EL (cell line): ENCODE measurements at places on chromosomes 6 and 20.

DNA sequence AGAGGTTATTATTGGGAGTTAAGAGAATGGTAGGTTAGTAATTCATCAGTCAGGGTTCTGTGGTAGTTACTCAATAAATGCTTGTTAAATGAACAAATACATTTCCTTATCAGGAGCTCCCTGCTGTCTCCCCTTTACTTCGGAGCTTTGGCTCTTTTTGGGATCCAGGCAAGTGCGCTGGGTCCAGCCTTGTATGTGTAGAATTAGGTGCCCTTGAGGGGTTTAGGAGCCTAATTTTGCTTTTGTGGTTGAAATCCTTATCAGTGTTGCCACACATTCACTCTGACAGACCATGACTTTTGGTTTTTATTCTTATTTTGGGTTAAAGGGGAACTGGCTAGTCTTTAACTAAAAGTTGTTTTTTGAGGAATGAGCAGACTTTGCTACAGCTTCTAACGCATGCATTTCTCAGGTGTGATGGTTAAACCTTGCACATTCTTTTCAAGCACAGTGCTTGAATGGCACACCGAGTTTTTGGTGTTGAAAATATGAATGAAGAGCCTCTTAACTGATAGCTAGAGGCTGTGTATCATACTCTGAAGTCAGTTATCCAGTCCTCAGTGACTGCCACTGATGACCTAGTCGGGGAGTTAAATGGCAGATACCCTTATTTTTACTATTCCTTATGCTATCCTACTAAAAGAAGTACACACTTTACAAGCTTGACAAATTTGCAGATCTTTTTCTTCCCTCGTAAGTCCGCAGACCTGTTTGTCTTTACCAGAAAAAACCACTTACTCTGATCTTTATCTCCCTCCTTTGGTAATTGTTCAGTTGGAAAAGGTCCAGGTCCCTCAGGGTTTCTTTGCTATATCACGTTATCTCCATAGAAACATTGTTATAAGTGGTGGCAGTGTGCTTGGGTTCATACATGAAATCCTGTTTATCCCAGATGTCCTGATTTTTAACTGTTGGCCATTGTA, 50.7 kb upstream of the PLCG1 start:
- no peak for DNase-seq

DNA sequence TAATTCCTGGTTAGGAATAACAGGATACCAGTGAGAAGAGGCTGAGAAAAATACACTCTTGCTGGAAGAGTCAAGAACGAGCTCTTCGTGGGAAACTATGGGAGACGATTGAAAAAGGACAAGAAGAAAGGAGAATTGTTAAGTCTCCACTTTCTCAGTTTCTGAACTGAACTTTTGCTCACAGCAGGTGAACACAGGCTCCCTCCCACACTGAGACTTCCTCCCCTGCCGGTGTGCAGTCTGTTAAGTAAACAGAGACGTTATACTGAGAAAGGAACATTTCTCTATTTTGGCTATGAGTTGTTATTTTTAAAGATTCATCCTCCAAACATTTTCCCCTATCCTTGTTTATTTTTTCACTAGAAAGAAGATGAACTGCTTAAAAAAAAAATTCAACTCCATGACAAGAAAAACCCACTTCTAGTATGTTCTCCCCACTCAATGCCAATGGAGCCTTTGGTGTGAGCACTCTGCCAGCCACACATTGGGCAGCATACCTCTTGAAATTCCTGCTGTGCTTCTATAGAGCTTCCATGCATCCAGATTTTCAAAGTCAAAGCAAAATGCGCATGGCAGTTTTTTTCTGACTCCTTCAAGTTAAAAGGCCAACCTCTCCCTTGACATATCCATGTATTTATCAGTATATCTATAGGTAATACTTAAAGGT, 250.5 kb downstream of the ESR1 start:
- no peak for DNase-seq

- no peak for DNase-seq
Observed at GRCh38 chr6:12336121-12336971, 46.2 kb downstream of the EDN1 start.

DNA sequence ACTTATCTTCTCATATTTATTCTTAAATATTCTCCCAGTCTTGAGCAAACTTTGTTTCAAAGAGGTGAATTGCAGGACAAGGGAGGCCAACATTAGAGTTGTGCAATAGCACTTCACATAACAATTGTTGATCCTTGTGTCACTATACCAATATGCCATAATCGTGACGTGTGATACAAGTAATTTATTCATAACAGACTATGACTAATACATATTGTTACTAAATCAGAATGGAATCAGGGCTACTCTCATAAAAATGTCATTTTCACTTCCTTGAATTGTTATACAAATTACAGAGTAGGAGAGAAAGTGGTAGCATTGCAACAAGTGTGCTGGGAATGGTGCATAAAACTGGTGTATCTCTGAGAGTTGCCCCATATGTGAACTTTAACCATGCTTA, 37.2 kb upstream of the PLCB1 start:
- DNase-seq, result peak; percentile 72

DNA sequence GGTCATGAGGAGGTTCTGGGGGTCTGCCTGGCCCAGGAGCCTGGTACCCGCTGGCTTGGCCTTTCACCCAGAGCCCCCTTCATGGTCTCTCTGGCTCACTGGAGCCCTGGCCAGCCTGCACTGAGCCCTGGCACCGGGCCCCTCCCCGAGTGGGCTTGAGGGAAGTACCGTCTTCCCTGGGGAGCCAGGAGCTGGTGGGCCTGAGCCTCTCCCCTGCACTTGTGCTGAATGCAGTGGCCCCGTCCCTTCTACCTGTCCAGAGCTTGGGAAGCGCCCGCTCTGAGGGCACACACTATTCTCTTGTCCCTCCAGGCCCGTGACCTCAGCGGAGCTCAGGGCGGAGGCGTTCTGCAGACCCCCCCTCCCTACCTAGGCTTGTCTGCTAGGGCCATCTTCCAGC, 62.2 kb downstream of the TCP11 start:
- DNase-seq, result no peak

DNA sequence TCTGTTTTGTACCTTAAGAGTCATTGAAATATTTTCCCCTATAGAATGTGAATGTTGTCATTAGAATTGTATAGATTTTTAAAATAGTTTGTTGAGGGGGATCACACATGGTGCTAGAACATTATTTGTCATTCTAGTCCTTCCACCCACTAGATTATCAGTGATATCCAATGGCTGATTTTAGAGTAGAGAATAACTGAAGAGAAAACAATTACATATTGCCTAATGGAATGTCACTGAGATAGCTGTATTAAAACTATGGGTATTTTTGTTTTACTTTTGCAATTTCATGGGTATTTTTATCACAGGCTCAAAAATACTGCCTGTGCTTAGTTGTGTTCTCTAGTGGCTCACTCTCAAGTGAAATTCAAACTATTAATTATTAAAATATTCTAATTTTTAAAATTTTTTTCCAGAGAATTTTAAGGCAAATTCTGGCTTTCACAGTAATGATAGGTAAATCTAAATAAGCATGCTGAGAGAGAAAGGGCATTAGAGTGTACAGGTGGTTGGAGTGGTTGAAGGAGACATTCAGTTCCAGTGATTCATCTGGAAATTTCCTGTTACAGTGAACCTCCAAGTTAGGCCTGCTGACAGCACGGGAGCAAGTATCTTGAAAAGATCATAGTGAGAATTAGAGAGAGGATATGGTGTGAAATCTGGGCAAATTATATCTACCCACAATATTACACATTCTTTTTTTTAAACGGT, 399.6 kb downstream of the NKAIN2 start:
- DNase-seq, result no peak

GRCh38 chr6:33443619-33444504, 10.5 kb upstream of the ZBTB9 start:
- DNase-seq, result no peak

DNA sequence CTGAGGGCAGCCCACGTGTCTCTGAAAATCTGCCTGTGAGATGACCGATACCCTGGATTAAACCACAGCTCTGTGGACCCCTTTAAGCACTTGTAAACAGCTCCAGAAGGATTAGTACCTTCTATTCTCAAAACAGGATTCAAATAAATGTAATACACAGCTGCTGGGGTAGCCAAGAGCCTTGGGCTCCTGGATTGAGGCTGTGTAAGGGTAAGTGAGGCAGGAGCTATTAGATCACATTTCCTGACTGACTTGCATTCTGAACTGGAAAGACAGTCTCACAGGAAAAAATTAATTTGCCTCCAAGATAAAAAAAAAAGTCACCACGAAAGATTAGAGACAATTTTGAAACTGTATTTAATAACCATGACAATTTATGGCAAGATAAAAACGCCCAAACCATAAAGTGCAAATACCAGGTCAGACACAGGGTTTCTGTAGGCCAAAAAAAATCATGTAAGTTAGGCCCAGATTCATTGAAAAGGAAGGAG, 78.0 kb downstream of the TRMT11 start:
- no peak for DNase-seq

DNA sequence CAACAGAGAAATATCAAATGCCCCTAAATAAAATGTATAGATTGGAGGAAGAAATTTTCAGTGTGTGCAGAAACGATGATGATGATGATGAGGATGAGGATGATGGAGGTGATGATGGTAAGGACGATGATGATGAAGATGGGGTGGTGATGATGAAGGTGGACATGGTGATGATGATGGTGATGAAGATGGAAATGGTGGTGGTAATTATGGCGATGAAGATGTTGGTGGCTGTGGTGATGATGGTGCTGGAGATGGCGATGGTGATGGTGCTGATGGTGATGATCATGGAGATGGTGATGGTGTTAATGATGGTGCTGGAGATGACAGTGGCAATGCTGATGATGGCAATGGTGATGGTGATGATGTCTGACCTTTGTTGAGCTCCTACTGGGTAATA, 141.2 kb downstream of the DHX35 start:
- DNase-seq, result no peak

DNA sequence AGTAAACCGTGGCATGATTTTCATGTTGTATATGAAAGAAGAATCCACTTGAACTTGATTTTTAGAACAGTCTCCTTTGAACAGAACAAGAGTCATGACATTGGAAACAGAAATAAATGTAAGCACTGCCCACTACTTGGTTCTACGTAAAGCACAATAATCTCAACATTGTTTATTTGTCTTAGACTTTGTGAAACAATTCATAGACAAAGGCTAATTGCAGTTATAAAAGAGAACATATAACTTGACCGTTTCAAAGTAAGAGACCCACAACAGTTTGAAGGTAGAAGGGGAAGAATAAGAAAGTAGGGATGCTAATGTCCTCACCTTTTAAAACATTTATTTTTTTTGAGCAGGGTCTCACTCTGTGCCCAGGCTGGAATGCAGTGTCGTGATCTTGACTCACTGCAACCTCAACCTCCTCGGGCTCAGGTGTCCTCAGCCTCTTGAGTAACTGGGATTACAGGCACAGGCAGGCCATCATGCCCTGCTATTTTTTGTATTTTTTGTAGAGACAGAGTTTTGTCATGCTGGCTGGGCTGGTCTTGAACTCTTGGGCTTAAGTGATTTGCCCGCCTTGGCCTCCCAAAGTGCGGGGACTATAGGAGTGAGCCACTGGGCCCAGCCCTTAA, 71.1 kb downstream of the POPDC3 start:
- DNase-seq, result no peak

- DNase-seq, result no peak
Observed at GRCh38 chr6:101883505-101883904, 490.0 kb downstream of the GRIK2 start.

DNA sequence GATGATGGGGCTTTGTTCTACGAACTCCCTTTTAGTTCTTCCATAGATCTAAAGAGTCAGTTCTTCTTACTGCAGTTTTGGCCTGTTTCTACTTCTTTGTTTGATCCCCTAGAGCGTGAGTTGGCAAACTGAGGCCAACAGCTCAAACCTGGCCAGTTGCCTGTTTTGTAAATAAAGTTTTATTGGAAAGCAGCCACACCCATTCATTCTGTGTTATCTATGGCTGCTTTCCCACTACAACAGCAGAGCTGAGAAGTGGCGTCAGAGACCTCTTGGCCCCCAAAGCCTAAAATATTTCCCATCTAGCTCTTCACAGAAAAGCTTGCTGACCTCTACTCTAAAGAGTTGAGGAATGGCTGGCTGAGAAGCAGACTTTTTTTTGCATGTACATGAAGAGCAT, 52.2 kb downstream of the EYA2 start:
- no peak for DNase-seq

GRCh38 chr20:31721408-31722256, 1.0 kb downstream of the BCL2L1 start:
- no peak for DNase-seq

DNA sequence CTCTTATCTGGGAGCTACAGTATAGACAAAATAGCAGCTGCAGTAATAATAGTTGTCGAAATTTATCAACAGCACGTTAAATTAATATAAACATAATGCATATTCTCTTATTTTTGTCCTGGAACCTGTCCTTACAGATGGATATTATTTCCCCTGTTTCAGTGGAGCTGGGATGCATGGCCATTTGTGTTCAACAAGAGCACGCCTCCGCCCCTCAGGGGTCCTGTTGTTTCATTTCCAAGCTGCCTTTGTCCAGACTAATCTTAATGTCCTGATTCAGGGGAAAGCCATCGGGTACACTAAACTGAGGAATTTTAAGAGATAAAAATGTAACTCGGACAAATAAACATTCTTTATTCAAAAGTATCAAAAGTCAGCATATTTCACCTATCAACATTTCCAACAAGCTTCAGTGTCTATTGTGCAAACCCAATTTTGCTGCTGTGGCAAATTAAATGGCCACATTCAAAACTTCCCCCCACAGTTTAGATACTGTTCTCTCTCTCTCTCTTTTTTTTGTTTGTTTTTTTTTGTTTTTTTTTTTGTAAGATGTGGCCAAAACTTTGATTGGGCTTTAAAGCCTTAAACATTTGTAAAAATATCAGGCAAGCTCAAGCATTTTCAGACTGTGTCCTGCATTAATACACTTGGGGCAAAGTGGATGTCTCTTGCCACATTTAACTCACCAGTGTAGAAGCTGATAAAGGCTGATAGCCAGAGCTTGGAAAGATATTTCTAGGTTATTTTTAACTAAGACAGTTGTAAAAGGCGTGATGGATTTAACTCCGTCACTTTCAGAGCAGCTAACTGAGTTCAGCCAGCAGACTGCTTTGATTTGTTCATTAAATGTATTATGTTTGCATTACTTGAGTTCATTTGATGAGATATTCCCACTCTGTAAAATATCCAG, 112.5 kb upstream of the QKI start:
- no peak for DNase-seq

- no peak for DNase-seq
Observed at GRCh38 chr6:43789447-43789846, 19.4 kb downstream of the VEGFA start.

- no peak for DNase-seq
Observed at GRCh38 chr20:21501184-21501583, 12.7 kb downstream of the NKX2-2 start.

- no peak for DNase-seq
Observed at GRCh38 chr6:45469663-45470062, 91.9 kb upstream of the SUPT3H start.

GRCh38 chr6:149935246-149935645, 6.6 kb upstream of the ULBP2 start:
- peak; percentile 26 for DNase-seq

- peak; percentile 50 for DNase-seq
Observed at GRCh38 chr6:11429577-11429976, 108.0 kb upstream of the TMEM170B start.
